Mesothelial cell of epicardium (in vitro differentiated cells): ENCODE measurements at places on chromosomes 2 and 18.

DNA sequence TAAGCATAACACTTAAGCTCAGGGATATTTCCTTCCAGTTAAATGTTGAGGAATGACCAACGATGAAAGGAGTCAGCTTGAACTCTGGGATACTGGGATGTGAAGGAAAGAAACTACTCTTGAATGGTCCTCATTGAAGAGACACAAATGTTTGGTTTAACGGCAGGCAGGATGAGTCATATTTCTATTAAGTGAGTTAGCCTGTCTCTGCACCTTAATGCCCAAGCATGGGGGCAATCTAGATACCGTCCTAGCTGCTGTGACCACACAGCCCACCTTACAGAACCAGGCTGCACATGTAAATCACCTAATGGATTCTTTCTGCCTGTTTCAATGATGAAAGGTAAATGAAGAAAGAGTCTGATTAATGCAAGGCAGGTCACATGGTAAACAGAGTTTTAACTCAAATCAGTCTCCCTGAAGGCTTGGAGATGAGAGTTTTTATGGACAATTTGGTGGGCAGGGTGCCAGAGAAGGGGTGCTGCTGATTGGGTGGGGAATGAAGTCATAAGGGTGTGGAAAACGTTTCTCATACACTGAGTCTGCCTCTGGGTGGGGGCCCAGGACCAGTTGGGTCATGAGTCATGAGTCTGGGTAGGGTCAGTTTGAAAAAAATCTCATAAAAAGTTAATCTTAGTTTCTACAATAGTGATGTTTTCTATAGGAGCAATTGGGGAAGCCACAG is 144.6 kb upstream of the MMADHC start:
- DNase-seq: no peak

GRCh38 chr18:10519999-10520935 is 5.6 kb upstream of the NAPG start:
- DNase-seq: peak; percentile 77

DNA sequence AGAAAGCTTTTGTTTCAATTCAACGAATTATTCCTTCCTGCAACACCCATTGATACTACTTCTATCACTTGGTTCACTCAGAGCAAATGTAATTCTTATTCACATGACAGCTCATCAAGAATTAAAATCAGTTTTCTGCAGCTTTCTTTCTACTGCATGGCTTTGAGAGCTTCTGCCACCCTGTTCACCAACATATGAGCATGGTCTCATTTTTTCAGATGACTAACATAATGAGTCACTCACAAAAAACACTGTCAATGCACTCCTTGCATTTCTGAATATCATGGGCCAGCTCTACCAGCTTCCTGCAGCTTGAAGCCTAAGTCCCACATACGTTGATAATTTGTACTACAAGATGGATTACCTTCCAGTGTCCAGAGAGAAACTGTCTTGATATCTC is 342.9 kb downstream of the LRATD1 start:
- DNase-seq: no peak

DNA sequence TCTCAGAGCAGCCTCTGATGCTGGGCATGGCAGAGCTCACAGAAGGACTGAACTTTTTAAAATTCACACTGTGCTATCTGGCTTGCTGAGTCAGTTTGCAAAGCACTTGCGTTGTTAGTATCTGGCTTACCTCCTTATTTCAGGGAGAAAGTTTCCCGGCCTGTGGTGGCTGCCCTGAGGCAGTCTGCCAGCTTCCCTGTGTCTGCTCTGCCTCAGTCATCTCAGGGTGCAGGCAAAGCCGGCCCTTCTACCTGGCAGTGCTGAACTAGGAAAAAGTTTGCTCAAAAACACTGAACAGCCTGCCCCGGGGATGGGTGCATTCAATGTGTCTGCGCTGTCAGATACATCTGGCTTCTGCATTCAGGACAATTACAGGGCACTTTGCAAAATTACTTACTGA is 90.2 kb upstream of the UXS1 start:
- no peak for DNase-seq

- DNase-seq: no peak
Measured at GRCh38 chr2:62363166-62363565, 142.8 kb downstream of the TMEM17 start.

DNA sequence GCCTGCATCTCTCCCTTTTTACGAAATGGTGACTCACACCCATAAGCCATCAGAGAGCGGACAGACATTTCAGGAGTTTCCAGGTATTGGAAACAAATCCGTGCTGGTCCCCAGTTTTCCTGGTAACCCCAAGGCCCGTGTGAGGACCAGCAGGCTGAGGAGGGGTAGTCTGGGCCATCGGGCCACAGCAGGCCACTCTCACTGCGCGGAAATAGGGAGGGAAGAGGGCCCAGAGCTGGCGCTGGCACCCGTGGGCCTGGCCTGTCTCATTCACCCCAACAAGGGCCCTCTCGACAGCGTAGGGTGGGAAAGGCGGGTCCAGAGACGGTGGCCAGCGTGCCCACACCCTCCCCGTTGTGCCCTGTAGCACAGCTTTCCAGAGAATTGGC is 13.7 kb upstream of the FAHD2A start:
- no peak for DNase-seq

- no peak for DNase-seq
Measured at GRCh38 chr2:65265671-65266045, 38.0 kb downstream of the ACTR2 start.

DNA sequence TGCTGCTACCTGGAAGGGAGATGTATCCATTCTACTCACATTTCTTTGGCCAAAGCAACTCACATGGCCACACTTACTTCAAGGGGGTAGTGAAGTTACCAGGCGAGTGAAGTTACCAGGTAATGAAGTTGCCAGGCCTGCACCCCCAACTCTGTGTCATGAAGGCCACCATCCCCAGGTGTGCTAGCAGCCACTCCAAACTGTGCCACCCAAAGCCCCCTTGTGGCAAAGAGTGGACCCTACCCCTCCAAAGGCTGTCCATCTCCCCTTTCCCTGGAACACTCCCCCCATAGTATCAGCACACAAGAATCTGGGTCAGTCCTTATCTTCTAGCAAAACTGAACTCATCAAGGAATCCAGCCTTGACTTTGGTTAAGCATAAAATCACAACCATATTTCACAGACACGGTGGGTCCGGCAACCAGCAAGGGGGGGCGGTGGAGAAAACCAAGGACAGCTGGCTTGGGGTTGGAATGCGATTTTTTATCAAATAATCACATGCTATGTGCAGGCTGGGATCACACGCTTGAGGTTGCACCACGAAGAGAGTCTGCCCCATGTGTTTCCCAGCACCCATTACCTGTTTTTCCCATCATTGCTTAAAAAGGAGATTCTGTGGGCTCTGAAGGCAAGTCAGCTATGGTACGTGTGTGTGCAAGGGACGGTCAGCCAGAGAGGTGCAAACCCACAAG is 60.9 kb downstream of the ZFP36L2 start:
- no peak for DNase-seq

GRCh38 chr2:234535464-234535863 is 38.6 kb upstream of the ARL4C start:
- DNase-seq: no peak

DNA sequence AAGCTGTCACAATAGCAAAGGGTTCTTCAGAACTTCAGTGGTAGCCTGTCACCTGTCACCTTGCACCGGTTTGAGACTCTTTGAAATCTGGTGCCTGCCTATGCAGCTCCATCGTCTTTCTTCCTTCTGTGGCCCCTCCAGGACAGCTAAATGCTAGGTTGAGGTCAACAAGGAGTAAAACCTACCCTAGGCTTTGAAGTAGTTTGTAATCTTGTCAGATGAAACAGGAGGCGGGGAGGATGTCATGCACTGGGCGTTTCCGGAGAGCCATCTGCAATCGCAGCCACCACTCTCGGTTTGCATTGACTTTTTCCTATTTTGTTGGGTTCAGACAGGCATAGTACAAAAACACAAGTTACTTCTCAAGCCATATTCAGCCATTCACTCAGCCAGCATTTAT is 116.7 kb downstream of the LPIN1 start:
- DNase-seq: no peak

DNA sequence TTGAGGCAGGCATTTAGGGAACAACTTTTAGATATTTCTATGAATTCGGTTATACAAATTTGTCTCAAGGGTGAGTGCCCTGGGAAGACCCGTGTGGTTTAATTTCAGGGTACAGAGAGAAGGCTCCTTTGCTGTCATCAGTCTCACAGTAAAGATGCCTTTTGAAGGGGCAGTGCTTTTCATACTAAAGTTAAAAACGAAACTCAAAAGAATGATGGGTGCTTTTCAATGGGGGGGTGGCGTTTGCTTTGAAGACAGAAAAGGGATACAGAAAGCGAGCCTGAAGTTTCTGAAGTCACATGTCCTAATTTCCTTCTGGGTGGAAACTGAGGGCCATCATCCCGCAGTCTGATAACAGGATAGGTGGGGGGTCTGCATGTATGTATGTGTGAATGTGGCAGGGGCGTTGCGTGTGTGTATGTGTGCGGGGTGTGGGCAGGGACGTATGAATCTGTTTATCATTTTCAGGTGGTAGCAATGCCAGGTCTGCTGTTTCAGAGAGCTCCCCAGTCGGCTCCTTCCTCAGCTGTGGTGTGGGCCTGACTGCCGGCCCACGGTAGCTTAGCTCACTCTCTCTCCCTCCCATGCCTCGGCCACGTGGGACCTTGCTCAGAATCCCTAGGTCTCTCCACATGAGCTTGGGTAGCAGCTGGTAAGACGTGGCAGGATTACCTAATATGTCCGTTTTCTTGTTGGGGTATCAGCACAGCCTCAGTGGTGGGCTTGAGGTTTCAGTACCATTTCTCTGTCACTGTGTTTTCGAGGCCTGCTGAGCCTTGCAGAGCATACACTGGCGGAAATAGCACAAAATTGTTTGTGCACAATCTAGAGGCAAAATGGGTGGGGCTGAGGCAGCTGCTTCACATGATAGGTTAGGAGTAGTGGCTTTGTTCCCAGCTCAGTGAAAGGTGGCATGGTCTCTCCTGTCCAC is 32.7 kb downstream of the ARHGAP25 start:
- no peak for DNase-seq

DNA sequence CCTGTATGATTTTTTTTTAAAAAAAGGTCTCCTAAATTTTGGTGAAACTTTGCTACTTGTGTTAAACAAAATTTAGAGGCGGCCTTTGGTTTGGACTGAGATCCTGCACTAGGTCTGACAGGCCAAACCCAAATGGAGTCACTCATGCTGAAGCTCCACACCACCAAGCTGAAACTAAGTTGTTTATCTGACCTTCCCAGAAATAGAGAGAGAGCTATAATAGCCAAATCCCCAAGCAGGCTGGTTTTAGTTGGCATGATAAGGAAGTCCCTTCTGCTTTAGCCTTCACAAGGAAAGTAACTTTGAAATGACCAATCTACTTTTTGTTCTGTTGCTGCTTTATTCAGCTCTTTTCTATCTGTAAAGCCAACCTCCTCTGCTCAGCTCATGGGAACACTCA is 17.1 kb upstream of the THUMPD2 start:
- DNase-seq: no peak

DNA sequence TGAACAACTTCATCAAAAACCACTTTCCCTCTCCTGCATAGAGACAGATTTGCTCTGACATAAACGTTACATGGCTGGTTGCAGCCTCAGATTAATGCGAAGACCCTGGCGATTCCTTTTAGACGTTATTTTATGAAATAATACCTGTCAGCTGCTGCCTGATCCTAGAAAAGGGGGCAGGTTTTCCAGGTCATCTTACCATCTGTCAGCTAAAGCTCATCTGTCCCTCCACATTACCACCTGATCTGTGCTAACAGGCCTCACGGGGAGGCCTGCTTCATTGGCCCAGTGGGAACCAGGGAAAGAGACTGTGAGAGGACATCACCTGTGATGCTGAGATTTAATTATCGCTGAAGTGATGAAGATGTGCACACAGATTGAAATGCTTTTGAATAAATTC is 261.0 kb downstream of the ARHGAP15 start:
- DNase-seq: no peak

GRCh38 chr2:33015421-33016142 is 68.8 kb downstream of the LTBP1 start:
- DNase-seq: no peak

DNA sequence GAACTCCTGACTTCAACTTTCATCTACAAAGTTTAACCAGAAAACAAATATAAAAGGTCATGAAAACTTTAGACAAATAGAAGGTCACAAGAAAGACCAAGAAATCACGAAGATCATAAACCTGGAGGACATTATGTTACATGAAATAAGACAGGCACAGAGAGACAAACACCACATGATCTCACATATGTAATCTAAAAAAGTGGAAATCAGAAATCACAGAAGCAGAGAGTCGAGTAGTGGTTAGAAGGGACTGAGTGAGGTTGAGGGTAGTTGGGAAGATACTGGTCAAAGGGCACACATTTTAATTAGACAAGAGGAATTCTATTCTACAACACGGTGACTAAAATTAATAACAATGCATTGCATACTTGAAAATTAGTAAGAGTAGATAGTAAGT is 1.4 kb downstream of the GCFC2 start:
- no peak for DNase-seq

DNA sequence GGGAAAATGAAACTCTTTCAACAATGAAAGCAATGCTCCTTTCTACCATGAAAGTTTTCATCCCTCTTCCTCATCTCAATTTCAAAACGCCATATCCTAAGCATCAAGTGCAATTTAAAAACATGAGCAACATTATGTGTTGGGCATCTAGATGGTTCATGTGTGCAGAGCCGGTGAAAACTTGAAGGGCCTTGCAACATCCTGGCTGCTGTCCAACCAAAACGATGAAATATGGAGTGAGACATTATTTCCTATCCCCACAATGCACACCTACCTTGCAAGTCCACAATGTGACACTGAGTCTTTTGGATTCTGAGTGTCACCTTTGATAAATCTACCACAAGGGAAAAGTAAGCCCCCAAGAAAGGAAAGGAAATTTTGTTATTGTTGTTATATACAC is 110.0 kb downstream of the NCKAP5 start:
- no peak for DNase-seq

- DNase-seq: no peak
Measured at GRCh38 chr18:5424903-5425664, 118.7 kb downstream of the EPB41L3 start.

- DNase-seq: no peak
Measured at GRCh38 chr2:221981912-221982470, 316.8 kb downstream of the PAX3 start.
